CD8-positive, alpha-beta memory T cell (primary cell): ENCODE measurements at places on chromosomes 16 and 17.

DNA sequence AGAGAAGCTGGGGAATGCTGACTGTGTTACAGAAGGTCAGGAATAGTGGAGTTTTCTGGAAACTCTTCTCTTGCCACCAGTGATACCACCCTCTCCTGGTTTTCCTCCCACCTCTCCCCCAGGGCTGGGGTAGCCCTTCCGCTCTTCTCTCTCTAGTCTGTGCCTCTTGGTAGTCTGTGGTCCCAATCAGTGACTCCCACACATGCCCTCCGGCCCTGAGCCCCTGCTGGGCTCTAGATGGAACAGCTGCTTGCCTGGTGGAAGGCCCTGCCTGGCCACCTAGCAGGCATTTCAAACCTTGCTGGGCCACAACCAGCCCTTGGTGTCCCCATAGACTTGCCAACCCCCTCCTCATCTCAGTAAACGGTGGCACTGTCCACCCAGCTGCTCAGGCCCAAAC, 15.2 kb upstream of the MTSS2 start:
- DNase-seq, result no peak

- no peak for DNase-seq
These were observed 18.2 kb downstream of the IRX3 start for GRCh38 chr16:54268340-54268739.

DNA sequence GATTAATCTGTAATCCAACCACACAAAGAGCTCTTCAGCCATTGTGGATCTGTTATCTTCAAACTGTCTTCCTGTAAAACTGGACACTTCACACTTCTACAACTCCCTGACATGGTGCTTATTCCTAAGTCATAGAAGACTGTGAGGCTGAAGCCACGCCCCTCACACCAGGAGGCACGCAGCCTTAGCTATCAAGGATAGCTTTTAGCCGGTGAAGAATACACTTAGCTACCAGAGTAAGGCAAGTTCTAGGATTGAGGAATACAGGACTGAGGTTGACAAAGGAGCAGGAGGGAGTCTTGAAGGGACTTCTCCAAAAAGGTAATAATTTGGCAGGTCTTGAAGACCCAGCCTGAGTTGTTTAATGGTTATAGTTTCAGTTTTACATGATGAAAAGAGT, 79.8 kb upstream of the GAS7 start:
- DNase-seq, result no peak

GRCh38 chr17:77107506-77108433, 33.0 kb upstream of the SEC14L1 start:
- DNase-seq, result peak; percentile 66

GRCh38 chr16:82108774-82109173, 61.2 kb downstream of the MPHOSPH6 start:
- no peak for DNase-seq

DNA sequence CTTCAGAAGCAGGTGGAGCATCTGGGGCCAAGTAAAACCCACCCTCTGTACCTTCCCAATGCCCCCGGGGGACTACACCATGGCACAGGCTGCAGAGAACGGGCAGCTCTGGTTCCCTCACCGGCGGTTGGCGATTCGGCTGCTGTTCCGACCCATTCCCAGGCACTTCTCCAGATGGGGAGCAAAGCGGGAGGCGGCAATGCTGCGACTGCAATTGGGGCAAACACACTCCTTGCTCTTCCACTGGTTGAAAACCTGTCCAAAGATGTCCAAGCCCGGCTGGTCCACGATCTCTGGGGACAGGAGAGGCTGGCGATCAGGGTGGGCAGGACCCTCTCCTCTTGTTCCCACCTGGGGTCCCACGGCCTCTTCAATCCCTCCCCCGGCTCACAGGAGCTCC, 2.6 kb downstream of the ATXN7L3 start:
- DNase-seq, result no peak

- no peak for DNase-seq
These were observed 32.5 kb downstream of the ADCY7 start for GRCh38 chr16:50298591-50299507.

- DNase-seq, result no peak
These were observed 32.0 kb downstream of the CDH13 start for GRCh38 chr16:82658796-82659195.

- DNase-seq, result no peak
These were observed 22.0 kb downstream of the MYO1D start for GRCh38 chr17:32854832-32855389.

GRCh38 chr17:49762151-49762941, 1.6 kb downstream of the FAM117A start:
- no peak for DNase-seq

DNA sequence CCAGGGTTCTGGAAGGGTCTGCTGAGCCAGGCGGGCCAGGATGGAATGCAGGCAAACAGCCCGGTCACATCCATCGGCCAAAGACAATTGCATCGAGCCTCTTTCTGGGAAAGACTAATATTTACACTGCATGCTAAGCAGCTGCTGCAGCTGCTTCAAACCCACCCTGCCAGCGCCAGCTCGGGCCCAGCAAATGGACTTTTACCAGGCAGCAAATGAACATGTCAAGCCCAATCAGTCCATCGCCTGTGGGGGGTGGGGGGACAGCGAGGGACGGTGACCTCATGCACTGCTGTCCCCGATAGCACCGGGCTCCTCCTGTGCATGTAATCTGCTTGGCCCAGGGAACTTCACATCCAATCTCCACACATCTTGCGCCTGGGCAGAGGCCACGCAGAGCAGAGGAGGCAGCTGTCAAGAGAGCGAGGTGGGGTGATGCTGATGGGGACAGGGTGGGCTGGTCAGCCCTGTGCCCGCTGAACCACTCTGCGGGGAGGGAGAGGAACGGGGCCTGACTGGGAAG, 39.4 kb upstream of the CDH5 start:
- no peak for DNase-seq

DNA sequence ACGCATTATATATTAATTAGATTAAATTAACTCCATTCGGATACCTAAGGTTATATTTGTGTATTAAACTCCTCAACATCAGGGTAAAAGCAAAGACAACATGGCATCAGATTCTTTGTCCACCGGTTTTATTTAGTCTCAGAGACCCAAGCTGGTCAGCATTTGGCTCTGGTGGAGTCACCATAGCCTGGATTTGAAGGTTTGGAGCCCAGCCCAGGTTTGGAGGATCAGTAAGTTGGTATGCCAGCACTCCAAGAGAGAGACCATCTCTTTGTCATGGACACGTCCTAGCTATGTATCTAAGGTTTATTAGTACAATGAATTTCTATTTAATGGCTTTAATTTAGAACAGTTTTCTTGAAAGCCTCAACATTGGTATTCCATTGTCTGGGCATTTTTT, 328.4 kb upstream of the RBFOX1 start:
- DNase-seq, result no peak

GRCh38 chr17:10648381-10648780, 8.7 kb downstream of the MYH3 start:
- DNase-seq, result no peak

DNA sequence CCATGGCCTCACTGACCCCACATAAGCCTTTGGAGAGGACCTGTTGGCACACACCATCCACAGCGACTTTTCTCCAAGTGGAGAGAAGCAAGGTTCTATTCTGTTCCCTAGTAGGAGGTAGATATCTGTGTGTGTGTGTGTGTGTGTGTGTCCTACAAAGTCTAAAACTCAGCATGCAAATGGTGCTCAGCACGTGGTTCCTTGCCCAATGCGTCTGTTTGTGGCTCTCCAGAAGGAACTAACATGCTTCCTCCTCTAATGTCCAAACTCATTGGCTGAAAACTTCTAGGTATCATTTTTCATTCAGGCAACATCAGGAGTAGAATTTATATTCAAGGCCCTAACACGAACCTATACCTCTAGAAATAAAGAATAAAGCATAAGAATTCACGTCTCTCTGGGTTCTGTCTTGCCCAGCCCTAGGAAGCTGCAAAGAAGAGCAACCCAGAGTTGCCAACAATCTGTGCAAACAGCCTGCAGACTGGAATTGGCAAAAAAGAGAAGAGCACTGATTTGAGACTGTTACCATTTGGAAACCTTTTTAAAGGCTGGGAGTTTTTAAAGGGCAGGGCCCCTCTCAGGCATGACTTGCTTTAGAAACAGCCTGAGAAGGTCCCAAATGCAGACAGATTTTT, 25.5 kb downstream of the MAP3K14 start:
- no peak for DNase-seq

- no peak for DNase-seq
These were observed 56.6 kb downstream of the BAHCC1 start for GRCh38 chr17:81451823-81452222.

GRCh38 chr16:63714876-63715275, 1407.0 kb downstream of the CDH11 start:
- DNase-seq, result no peak

DNA sequence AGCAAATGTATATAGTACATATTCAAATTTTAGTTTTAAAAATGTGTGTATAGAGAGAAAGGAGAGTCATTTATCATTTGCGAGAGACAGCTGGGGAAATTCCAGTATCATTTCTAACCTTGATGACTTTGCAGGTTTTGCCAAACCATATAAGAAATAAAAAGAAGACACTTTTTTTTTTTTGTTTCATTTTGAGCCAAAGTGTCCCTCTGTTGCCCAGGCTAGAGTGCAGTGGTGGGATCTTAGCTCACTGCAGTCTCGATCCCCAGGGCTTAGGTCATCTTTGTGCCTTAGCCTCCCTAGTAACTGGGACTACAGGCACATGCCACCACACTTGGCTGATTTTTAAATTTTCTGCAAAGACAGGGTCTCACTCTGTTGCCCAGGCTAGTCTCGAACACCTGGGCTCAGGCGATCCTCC, 38.4 kb upstream of the VWA3A start:
- DNase-seq, result no peak

DNA sequence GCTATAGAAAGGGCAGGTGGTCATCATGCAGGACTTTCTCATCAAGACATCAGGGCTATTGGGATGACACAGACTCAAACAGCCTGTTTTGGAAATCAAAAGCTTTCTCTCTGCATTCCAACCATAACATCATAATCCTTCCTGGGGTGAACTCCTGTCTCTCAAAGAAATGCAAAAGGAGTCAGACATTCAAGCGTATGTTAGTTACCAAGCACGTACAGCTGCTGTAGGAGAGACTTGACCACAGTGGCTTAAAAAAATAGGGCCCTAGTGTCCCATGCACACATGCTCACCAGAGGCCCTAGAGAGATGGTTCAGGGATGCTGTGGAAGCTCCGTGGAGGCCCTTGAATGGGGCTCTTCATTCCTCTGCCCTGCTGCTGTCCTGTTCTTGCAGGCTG, 24.6 kb upstream of the FOXF1 start:
- DNase-seq, result no peak

DNA sequence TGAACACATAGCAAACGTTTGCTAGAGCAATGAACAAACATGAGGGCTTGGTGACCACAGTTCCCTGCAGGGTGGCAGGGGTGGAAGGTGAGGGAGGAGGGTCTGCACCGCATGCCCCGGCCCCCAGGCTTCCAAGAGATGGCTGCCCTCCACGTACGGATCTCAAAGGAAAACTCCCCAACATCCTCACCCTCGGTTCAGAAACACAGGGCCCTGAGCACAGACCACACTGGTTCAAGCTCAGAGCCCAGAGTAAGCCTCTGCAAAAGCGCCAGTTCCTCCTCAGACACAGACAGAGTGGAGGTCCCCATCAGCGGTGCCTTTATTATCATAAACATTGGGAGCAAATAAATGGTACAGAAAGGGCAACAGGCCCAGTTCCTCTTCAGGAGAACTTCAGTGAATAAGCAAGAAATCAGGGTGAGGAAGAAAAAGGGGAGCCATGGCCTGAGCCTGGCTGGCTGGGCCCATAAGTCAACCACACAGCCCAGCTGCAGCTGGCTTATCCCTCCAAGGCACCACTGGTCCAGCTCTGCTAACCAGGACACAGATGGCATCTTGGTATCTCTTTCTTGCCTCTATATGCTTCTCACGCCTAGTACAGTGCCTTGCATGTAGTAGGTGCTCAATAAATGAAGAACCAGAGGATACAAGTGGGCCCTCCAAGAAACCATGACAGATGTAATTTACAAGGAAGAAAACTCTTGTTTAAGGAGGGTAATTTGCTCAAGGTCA, 11.0 kb downstream of the MPO start:
- DNase-seq, result no peak

- DNase-seq, result no peak
These were observed at the start of gene BTBD17 for GRCh38 chr17:74361230-74362068. Gene BTBD17 (minus strand): TSS chr17:74361868. CDS start chr17:74361819, 49 bp downstream.

- no peak for DNase-seq
These were observed 1.8 kb upstream of the CD300C start for GRCh38 chr17:74547736-74548135.

DNA sequence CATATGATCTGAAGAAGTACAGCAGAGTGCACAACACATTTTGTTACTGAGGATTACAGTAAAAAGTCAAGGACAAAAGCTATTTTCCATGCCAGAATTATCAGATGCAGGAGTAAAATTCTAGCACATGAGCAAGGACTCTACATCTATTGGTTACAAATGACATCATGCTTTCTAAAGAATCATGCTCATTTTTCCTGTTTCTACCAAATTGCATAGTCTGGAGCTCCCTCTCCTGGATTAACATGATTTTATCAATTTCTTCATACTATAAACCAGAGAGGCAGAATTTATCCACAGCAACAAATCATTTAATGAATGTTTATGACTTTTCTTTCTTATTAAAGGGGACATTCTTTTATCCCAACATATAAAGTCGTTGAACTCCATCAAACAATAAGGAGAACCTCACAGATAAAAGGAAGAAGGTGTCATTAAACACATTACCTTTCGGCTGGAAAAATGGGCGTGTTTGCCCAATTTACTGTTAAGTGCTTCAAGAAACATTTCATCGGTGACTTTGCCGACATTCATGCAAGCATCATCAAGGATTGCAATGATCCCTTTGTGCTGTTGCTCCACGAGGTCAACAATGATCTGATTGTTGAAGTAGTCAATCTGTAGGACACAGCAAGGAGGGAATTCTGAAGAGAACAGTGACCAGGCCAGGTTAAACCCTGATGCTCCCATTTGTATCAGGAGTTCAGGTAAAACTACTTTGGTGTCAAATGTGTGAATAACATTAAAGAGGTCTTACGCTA, 121.7 kb downstream of the MYO1D start:
- DNase-seq, result no peak

DNA sequence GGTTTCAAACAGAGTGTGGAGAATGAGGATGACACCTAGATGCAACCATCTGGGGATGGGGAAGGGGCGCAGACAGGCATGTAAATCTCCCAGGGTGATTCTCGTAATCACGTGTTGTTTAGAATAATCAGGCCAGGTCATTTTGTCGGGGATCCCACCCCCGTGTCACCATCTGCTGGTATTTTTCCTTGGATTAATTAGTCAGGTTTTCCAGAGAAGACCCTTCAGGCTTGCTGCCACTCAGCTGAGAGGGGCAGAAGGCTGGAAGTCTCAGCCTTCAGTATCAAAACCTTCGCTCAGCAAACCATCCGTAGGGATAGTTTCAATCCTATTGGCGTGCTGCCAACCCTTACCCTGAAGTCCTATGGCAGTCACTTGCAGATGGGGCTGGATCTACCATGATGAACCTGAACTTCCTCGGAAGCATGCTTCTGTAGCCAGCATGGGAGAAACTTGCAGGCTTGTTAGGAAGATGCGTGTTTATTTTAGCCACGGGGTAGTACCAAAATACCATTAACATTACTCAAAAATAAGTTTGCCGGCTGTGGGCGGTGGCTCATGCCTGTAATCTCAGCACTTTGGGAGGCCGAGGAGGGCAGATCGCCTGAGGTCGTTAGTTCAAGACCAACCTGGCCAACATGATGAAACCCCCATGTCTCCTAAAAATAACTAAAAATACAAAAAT, 7.5 kb upstream of the ADCY9 start:
- DNase-seq, result no peak
